ENCODE measurements at places on chromosomes 7 and 10.
A peak's percentile ranks its signal among the peaks of the same experiment; 100 is the strongest.

- DNase-seq: no peak
Observed at GRCh38 chr10:69497231-69497561, 45.9 kb downstream of the TSPAN15 start.

GRCh38 chr7:91299952-91300775 lies 35.9 kb downstream of the FZD1 start:
- no peak for DNase-seq

DNA sequence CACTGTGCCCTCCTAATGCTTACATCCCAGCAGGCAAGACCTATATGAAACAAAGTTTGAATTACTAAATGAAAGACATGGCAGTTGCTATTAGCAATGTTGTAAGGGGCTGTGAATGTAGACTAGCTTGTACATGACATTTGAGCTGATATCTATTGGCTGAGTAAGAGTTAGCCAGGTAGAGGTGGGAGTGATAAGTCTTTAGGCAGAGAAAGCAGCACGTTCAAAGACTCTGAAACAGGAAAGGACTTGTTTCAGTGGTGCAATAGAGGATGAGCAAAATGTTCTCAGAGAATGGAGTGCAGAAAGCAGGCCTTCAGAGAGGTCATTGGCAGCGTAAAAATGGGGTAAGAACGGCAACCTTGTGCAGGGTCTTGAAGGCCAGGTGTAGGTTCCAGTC lies 687.6 kb downstream of the AUTS2 start:
- DNase-seq: no peak

DNA sequence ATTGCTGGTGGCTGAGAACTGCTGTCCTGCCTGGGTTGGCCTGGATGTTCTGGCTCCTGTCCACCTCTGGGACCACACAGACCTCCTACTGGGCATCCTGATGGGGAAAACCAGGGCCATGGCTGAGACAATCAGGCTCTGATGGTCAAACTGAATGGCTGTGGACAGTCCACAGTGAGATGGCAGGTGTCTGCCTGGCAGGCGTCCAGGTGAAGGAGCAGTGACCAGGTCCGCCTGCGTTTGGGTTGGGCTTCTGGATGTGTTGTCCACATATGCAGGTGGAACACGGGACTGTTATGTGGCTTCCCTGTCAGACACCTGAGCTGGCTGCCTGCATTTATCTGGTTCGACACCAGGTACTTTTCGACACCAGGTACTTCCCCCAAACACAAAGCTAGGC lies 241.7 kb downstream of the BUB3 start:
- no peak for DNase-seq

DNA sequence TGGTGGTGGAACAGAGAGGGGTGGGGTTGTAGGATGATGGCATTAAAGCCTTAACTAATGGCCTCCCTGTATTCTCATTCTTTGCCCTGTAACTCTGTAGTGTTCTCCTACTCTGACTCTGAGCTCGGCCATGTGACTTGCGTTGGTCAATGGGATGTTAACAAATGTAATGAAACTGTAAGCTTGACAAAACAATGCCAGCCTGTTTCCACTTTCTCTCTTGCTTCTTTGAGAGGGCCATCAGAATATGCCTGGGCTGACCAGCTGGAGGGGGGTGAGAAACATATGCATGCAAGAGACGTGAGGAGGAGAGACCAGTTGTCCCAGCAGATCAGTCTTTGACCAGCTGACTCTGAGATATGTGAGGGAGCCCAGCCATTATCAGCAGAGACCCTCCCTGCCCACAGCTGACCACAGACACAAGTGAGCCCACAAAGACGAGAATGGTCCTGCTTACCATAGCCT lies 100.6 kb downstream of the ICA1 start:
- no peak for DNase-seq

- no peak for DNase-seq
Observed at GRCh38 chr7:47328392-47329319, 253.3 kb downstream of the TNS3 start.

DNA sequence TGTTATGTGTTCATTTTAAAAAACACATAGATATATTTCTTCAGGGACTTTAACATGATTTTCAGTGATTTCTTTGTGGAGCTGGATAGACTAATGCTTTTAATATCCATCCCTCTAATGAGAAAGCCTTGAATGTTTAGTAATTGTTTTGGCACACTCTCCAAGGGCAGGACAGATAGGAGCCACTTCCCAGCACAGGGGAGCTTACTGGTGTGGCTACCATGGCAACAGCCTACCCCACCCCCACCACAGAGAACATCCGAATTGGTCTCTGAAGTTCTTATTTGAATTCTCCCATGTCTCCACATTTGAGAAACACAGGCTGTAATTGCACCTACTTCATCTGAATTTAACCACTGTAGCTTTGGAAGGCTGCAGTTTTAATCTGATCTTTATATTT lies 87.7 kb downstream of the PRKG1 start:
- DNase-seq: no peak

GRCh38 chr7:11120068-11120664 lies 146.5 kb downstream of the PHF14 start:
- no peak for DNase-seq

GRCh38 chr10:73552819-73553715 lies 38.1 kb downstream of the USP54 start:
- DNase-seq: no peak

DNA sequence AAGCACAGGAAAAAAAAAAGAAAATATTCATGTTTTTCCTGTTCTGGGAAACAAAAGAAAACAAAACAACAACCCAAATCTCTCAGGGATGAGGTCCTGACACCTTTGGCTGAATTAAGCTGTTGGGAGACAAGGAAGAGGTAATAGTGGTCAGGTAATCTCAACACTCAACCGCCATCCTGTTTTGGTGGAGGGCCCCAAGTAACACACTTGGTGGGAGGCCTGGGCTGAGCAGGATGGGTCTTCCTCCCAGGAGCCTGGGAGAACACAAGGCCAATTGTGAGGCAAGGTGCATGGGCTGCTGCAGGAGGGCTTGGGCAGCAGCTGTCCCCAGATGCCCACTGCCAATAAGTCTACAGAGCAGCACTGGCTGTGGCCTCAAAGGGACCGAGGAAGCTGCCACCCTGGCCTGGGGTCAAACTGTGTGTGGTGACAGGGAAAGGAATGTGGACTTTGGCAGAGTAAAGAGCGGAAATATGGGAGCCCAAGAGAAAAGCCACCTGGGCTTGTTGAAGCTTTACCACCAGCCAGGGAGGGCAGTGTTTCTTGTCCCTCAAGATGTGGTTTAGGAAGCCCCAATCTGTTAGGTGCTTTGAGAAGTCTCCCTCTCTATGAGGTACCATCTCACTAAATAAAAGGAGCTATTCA lies 93.5 kb upstream of the SLC25A13 start:
- DNase-seq: no peak

DNA sequence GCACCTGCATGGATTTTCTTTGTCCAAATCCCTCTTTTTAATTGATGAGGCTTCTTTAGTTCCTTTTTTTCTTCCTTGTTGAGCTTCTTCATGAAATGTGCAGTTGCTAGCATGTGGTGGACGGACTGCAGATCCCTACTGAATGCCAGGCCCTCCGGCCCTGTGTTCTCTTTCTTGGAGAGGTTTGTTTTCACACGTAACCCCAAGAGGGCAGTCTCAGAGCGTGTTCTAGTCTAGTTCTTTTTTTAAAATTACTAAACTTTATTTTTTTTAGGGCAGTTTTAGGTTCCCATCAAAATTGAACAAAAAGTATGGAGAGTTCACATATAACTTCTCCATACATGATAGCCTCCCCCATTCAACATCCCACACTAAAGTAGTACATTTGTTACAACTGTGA lies 190.0 kb downstream of the CFTR start:
- DNase-seq: no peak

- DNase-seq: no peak
Observed at GRCh38 chr10:127952575-127952869, 45.6 kb downstream of the PTPRE start.

- no peak for DNase-seq
Observed at GRCh38 chr7:4018601-4019316, 663.3 kb upstream of the FOXK1 start.

GRCh38 chr10:58887474-58887873 lies 289.0 kb upstream of the PHYHIPL start:
- no peak for DNase-seq

GRCh38 chr10:131667047-131667446 lies 233.8 kb upstream of the PPP2R2D start:
- DNase-seq: no peak

DNA sequence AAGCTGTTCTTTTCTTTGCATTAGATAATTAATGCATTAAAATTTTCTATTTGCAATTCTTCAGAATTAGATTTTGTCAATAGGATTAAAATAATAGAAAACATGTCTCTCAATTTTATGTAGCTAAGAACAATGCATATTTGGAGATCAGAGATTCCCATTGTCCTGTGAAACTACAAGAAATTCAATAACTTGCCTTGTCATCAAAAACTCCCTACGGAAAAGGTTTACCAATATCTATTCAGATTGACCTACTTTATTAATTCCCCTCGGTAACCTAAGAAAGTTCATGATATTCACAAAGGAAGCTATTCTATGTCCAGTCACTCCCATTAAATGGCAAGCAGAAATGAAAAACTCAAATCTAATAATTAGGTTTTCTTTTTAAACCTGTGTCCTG lies 172.6 kb downstream of the SEMA3A start:
- DNase-seq: no peak

GRCh38 chr7:150799741-150800580 lies at the start of gene TMEM176B:
TMEM176B (minus strand) TSS chr7:150800364; CDS start chr7:150796569, 3,795 bp downstream.
- DNase-seq: no peak

GRCh38 chr10:103451831-103452505 lies at the start of gene CALHM2:
CALHM2 (minus strand) TSS chr10:103452370; CDS start chr10:103449941, 2,429 bp downstream.
- peak; percentile 54 for DNase-seq

- DNase-seq: no peak
Observed at GRCh38 chr7:10703981-10704380, 269.7 kb upstream of the PHF14 start.

- no peak for DNase-seq
Observed at GRCh38 chr7:92485267-92485892, 7.6 kb upstream of the ERVW-1 start.

- DNase-seq: no peak
Observed at GRCh38 chr7:100017300-100017699, 1.9 kb downstream of the ZKSCAN1 start.

GRCh38 chr10:91215384-91215783 lies 5.1 kb upstream of the PCGF5 start:
- no peak for DNase-seq

GRCh38 chr7:69864274-69864673 lies 266.0 kb downstream of the AUTS2 start:
- peak; percentile 43 for DNase-seq

GRCh38 chr7:93902777-93903423 lies 3.5 kb upstream of the GNGT1 start:
- DNase-seq: peak; percentile 66

- DNase-seq: no peak
Observed at GRCh38 chr7:50306494-50307367, 2.2 kb downstream of the IKZF1 start.

DNA sequence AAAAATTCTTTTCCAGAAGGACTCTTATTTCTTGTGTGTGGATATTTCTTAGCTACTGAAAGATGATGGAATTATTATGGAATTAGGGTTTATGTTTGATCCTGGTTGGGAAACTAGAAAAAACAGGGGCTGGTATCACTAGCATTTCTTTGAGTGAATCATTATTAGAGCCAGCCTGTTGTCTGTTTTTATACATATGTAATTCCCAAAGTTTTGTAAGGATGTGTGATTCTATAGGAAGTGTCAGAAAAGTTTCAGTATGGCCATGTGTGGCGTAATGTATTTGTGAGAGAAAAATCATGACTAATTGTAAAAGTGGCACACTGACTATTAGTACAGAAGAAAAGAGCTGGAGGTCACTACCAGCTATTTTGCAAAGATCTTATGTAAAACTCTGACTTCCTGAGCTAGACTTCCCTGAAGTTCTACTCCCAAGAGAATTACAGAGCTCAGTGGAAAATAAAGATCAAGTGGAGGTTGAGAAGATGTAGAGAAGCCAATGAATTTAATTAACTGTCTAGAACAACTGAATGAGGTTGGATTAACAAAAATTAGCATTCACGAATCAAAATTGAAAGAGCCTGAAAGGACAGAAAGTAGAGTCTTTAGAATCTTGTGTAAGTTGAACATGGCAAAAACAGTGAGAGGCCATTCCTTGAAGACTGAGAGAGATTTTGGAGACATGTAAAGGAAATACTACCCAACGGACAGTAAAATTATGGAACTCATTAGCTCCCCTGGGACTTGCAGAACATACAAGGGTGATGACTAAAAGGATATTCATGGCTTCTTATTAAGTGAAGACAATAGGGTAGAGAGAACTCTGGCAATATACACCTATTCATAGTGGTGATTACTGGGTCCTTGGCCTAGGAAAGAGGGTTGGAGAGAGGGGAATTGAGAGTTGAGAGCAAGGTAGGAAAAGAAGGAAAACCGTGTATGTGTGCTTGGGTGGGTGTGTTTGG lies 12.5 kb downstream of the ZNF365 start:
- DNase-seq: peak; percentile 61

DNA sequence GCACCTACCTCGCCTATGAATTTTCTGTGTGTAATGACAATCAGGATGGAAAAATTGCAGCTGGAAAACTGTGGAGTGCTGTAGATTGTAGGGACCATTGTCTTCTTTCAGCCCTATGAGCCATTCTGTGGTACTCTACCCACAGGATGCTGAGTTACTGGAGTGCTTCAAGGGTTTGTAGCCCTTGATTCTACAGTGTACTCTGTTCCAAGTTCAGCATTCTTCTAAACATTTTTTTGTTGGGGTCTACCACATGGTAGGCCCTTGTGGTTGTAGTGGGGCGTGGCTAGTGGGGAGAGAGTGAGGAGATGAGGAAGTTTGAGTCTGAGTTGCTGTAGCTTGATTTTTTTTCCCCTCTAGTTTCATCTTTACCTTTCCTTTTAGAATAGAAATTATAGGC lies 33.5 kb downstream of the REEP3 start:
- DNase-seq: peak; percentile 94

DNA sequence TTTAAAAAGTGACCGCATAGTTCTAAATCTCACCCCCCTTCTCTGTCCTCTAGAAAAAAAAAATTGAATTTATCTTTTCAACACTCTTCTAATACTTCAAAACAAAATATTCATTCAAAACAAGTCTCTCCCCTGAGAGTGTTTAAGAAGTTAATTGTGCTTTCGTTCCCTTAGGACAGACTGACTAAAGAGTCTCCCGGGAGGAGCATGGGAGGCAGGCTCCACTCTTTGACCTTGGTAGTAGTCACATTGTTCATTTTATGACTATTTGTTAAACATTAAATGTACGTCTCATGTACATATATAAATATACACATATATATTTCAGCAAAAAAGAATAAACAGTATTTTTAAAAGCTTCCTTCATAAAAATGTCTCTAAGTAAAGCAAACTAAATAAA lies 35.3 kb upstream of the SPOCK2 start:
- no peak for DNase-seq

- DNase-seq: no peak
Observed at GRCh38 chr10:132675031-132675740, 110.8 kb downstream of the NKX6-2 start.

DNA sequence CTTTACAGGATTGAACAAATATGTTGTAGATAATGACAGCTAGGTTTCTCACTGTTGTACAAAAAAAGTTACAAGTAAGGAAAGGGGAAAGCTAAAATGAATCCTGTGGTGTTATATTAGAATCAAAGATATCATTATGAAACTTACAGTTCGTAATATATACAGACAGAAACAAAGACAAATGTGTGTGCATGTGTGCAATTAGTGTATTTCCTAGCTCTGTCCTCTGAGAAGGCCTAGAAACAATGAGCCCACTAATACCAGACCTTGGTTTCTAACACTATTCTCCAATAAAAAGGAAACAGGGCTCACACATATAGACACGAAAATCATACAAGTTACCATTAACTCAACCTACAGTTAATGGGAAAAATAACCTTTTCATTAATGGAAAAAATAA lies 8.0 kb downstream of the KDM7A start:
- DNase-seq: no peak

Data from fibroblast of skin of right quadriceps (primary cell).